Progenitor cell of endocrine pancreas (in vitro differentiated cells): ENCODE measurements at places on chromosomes 12 and 14.

DNA sequence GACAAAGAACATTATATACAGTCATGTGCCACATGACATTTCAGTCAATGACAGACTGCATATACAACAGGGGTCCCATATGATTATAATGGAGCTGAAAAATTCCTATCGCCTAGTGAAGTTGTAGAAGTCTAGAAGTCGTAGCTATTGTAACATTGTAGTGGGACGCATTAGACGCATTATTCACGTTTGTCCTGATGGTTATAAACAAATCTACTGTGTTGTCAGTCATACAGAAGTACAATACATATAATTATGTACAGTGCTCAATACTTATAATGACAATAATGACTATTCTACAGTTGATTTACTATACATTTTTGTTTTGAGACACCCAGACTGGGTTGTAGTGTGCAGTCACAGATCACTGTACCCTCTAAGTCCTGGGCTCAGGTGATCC, 64.1 kb upstream of the AP4S1 start:
- no peak for DNase-seq

- no peak for DNase-seq
These were observed 32.5 kb upstream of the MYRFL start for GRCh38 chr12:69792533-69792932.

- no peak for DNase-seq
These were observed 167.1 kb downstream of the CAND1 start for GRCh38 chr12:67436230-67436629.

- DNase-seq, result no peak
These were observed 97.9 kb upstream of the NUDT4 start for GRCh38 chr12:93279565-93280412.

DNA sequence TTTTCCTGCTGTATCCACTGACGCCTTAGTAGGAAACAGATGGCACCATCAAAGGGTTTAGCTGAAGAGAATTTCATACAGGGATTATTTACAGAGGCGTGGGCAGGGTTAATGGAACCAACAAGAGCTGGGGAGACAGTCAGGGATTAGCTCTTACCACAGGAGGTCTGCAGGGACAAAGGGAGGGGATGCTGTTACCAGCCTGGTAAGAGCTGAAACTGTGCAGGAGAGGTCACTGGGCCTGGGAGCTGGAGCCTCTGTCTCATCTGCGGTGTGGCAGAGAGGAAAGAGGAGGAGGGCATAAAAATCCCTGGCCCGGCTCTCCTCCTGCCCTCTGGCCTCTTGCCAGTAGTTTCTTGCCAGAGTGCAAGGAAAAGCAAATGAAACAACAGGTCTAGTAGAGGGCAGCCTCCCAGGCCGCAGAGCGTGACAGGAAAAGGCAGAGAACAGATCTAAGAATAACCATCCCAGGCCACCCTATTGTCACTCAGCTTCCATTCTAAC, 18.9 kb upstream of the POC1B start:
- DNase-seq, result no peak

GRCh38 chr12:46523863-46524770, 151.5 kb upstream of the SLC38A2 start:
- no peak for DNase-seq

GRCh38 chr12:76948879-76949278, 70.1 kb upstream of the CSRP2 start:
- no peak for DNase-seq

DNA sequence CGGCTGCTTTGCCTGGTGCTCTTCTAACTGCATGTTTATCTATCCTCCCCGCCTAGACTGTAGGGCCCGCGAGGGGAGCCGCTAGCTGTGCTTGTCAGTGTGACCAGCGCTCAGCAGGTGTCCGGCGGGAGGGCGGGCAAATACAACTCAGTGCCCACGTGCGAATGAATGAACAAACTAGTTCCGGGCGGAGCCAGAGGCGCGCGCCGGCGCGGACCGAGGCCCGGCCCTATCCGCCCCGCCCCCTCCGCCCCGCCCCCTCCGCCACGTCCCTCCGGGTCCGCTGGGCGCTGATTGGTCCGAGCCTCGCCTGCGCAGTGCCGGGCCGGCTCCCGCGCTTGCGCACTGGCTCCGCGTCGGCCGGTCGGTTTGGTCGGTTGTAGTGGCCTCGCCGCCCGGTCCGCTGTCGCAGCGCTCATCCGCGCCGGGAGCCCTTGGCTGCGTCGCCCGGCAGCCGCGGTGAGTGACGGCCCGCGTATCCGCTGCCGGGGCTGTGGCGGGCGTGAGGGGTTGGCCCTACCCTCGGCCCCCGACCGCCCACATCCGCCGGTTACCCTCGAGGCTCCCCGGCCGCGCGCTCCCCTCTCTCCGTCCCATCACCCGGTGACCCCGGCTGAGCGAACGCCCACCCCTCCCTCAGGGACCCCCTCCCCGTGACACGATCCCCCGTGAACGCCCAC, 60.0 kb downstream of the DDX51 start:
- peak; percentile 89 for DNase-seq

GRCh38 chr12:54299515-54300224, 1.1 kb downstream of the NFE2 start:
- no peak for DNase-seq

DNA sequence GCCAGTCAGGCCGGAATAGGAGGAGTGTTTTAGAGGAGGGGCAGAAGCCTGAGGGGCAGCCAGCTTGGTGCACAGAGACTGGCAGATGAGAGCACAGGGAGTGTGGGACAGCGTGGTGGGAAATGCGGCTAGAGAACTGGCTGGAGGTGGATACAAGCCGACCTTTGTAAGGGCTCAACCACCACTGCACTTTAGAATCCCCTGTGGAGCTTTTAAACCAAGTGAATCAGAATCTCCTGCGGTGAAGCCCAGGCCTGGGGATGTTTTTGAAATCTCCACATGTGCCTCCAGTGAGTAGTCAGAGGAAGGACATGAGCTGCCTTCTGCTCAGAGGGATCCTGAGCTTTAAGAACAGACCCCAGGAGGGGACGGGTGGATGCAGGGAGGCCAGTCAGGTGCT, 10.9 kb upstream of the PCED1B start:
- DNase-seq, result no peak

- DNase-seq, result no peak
These were observed 3.9 kb upstream of the ENDOU start for GRCh38 chr12:47729233-47729632.

- DNase-seq, result no peak
These were observed 68.8 kb upstream of the PRIMA1 start for GRCh38 chr14:93857081-93857480.

DNA sequence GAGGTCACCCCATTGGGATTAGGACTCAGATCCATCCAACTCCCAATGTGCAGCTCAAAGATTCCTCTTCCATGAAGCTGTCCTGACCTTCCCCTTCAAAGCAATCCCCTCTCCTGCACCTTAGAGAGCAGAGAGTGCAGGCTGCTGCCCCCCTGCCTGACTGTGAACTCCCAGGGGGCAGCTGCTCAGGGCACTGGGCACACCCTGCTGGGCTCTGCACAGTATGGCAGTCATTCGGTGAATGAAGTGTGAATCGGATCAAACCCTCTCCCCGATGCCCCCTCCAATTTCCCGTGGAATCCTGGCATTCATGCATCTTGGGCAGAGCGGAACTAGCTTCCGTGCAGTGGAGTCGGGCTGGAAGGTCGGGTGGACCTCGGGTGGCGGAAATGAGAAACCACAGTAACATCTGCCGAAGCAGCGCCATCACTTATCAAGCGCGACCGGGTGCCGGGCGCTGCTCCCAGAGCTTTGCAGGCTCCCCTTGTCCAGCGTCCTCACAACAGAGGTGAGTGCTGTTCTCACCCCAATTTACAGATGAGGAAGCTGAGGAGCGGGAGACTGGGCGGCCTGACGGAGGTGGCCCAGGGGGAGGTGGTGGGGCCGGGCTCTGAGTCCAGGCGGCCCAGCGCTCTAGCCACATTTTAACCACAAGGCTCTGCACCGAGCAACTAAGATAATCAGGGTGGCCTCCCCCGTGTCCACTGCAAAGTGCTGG, 14.7 kb downstream of the GALNT9 start:
- DNase-seq, result no peak

DNA sequence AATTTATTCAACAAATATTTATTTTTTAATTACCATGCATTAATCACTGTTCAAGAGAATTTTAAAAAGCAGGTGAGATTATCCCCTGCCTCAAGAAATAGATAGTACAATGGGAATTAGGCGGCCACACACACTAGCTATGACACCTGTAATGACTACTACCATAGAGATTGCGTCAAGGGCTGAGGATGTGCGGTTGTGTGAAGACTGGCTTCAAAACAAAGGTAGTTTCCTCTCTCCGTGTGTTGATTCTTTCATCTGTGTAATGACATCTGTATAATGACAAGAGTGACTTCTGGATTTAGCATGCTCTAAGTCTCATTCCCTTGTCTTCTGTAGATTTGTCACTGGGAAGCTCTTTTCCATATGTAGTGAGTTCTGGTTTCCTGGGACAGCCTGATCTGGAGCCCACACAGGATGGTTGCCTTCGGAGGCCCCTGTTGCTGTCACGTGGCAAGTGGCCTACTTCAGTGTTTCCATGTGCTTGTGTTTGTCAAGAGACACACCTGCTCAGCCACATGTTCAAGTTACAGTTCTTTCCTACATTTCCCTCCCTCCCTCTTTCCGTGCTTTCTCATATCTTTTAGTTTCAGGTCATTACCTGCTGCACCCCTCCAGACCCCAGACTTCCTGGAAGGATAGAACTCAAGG, 64.3 kb downstream of the GALNT8 start:
- DNase-seq, result no peak

GRCh38 chr12:46209170-46209569, 59.7 kb downstream of the SLC38A1 start:
- DNase-seq, result no peak

- no peak for DNase-seq
These were observed 39.5 kb downstream of the SYNE2 start for GRCh38 chr14:63892265-63892664.

DNA sequence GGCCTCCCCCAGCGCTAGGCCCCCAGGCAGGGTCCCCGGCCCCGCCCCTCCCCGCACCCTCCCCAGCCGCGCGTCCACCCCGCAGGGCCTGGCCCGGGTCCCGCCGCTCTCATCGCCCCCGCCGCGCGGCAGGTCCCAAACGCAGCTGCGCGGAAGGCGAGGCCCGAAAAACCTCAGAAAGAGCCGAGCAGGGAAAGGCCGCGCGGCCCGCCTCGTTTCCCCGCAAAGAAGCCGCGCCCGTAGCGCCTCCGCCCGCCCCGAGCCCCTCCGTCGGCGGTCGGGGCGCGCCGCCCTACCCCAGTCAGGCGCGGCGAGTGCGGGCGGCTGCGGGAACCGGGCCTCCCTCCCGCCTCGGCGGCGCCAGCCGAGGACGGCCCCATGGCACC, 324 bp downstream of the POLE start:
- DNase-seq, result no peak

DNA sequence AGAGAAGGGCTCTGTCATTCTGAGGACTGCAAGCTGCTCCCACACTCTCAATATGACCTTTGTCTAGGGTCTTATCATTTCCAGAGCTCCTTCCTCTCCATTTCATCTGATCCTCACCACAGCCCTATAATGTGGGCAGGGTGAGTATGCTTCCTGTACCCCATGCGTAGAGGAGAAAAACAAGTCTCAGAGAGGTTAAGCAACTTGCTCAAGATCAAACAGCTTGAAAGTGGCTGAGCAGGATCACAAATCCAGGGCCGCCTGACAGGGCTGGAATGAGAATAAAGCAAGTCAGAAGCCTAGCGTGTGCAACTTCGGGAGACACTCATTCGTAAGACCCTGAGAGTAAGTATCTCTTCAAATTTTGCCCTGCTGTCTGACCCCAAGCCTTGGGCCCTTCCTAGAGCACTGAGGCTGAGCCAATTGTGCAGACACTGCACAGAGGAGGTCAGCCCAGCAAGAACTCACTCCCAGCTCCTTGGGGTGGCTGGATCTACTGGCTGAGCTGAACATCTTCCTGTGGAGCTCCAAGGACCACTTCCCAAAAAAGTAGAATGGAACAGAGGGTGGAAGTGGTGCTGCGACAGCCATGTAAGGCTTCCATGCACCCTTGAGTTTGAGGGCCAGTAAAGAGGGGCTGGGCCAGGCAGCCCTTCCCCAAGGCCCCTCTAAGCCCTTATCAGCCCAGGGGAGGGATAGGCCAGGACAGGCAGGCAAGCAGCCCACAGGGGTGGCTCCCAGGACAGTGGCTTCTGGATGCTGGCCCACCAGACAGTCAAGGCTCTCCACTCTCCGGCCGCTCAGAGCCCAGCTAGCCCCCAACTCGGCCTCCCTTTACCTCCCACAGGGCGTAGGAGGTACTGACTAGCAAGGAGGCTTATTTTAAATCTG, 10.5 kb downstream of the ZFP36L1 start:
- DNase-seq, result no peak

GRCh38 chr12:54587315-54587873, 1.1 kb downstream of the PPP1R1A start:
- no peak for DNase-seq

GRCh38 chr14:54223831-54224402, 172.9 kb upstream of the CDKN3 start:
- DNase-seq, result no peak

DNA sequence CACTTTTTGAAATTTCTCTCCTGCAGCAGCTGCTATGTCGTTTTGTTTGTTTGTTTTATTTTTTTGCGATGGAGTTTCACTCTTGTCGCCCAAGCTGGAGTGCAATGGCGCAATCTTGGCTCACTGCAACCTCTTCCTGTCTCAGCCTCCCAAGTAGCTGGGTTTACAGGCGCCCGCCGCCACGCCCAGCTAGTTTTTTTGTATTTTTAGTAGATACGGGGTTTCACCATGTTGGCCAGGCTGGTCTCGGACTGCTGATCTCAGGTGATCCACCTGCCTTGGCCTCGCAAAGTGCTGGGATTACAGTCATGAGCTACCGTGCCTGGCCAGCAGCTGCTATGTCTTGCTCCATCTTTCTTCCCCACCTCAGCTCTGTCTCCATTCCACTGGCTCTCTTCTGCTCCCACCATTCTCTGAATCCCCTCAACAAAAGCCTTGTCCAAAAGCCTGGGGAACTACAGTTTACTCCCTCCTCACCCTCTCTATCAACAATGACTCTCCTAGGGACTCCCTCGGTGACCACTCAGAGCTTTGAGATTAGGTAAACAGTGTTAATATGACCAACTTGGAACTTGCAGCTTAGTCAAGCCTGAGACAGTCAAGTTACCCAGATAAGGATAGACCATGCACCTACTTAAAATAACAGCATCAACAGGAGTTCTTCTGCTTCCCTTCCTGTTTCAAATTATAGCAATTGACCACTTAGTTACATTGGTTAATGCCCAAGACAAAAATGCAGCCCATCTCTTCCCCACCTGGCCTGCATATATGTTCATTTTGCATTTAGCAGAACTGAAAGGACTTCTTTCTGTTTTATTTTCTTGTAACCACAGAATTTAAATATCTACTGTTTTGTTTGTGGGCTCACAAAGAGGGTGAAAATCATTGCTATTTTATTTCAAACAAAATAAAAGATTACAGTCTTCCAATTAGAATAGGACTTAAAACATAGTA, 189.0 kb upstream of the AMIGO2 start:
- no peak for DNase-seq

DNA sequence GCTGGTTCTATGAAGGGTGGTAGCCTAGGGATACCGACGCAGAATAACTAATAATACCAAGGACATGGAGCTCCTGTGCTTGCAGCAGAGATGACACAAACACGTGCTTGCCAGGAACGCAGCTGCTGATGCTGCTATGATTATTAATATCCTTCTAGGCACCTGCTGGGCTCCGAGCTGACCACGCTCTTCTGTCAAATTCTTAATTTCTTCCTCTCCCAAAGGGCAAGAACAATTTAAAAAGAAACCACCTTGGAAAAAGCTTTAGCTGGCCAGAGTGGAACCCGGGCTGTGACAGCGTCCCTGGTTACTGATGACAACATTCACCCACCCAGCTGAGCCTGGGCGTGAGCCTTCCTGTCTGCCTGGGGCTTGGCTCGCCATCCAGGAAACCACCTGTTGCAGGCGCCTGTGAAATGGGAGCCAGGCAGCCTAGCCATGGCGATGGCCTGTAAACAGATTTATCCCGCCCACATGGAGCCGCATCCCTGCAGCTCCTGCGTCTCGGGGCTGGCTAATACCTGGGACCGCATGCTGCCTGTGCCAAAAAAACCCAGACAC, 28.8 kb downstream of the CLMN start:
- DNase-seq, result no peak
